ENCODE measurements at places on chromosomes 6 and 20.

DNA sequence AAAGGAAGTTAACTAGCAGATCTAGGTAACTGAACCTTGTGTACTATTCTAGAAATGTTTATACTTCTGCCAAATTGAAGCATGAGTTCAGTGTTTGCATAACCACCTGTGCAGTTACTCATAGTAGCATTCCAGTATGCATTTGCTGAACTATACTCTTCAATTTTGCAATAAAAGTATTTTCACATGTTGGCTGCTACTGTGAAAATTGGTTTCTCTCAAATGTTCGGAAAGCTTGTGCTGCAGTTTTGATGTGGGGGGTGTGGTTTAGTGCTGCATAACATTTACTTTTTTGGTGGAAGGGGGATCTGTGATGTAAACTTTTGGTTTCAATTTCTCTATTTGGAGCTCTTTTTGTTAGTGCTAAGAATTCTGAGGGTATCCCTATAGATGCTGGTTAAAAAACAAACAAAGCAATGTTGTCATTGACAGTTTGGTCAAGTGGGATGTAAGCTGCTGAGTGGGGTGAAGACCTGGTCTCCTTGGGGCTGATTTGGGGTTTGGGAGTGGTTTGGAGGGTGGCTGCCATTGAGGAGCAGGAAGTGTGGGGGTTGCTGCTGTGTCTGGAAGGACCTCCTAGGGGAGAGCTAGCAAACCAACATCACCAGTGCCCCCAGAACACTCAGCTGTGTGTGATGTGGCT lies 87.8 kb downstream of the CARMIL1 start:
- no peak for DNase-seq

DNA sequence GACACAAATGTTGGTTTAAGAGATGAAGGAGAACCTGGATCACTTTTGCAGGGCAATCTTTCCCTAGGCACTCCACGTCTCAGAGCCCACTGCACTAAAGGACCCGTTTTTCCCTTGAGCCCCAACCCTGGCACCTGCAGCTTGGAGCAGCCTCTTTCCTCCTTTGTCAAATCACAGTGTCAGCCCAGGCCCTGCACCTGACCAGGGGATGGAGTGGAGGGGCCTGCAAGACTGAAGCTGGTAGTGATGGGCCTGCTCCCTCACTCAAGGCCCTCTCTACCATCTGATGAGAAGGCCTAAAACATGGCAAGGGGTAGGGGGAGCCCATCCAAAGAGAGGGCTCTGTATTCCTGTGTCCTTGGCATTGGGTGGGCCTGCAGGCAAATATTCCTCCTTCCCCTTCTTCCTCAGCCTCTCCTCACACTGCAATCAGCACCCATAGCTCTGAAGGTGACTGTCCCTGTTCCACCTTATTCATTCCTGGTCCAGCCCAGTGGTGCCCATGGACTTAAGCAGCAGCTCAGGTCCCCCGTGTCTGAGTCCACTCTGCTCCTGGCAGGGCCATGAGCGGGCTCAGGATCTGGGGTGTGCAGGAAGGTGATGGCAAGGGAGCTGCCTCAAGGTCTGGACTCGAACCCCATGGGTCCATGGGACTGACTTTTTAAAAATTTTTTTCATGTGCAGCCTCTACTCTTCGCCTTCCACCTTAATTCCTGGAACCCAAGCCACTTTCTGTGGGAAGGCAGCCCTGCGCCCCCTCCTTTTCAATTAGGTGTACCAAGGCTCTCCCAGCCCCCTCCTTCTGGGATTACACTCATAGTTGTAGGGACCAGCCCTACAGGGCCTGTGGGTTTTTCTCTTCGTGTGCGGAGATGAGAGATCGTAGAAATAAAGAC lies 6.7 kb downstream of the RAET1G start:
- DNase-seq, result no peak

GRCh38 chr6:52491203-52492069 lies 71.3 kb downstream of the EFHC1 start:
- DNase-seq, result no peak

- DNase-seq, result no peak
Measured at GRCh38 chr20:58717278-58718091, 24.9 kb downstream of the NPEPL1 start.

GRCh38 chr6:29525311-29525639 lies 34.3 kb downstream of the UBD start:
- no peak for DNase-seq

- DNase-seq, result no peak
Measured at GRCh38 chr20:60246751-60247150, 288.5 kb downstream of the CDH26 start.

DNA sequence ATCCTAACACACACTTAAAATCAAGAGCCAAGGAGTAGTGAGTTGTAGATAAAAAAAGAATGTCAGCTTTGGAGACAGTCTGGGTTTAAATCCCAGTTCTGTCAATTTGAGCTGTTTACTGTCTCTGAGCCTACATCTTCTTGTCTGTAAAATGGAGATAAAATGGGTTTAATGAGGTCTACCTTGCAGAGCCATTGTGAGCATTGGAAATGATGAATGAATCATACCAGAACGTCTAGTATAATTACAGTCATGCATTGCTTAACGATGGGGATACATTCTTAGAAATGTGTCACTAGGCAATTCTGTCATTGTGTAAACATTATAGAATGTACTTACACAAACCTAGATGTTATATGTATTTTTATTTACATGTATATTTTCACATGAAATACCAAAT lies 17.6 kb upstream of the SGK2 start:
- no peak for DNase-seq

DNA sequence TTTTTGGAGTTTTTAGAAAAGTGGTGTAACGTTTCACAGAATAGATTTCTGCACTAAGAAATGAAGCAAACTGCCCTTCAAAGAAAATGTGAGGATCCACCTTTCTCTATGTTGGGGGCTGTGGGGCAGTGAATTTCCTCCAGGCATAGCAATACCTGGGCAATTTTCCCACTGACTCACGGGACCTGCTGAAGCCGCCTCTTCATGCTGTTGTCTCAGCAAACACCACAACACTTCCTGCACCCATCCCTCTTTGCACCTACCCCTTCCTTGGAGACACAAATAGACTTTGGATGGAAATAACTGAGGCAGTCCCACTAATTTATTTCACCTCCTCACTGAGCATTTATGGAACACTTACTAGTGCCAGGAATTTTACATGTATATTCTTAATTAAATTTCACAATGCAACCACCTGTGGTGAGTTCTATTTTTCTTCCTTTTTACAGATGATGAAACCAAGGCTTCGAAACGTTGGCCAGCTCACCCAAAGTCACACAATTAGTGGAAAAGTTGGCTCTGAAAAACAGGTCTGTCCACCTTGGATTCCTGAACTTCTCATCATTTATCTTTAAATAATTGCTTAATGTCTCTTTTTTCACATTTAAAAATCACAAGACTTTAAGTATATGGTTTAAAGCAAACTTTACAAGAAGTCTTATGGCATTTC lies 17.2 kb upstream of the ADGRF1 start:
- no peak for DNase-seq

- peak; percentile 55 for DNase-seq
Measured at GRCh38 chr20:38759106-38759505, 10.8 kb downstream of the ACTR5 start.

- DNase-seq, result peak; percentile 75
Measured at GRCh38 chr6:26520237-26520849, 17.8 kb upstream of the HMGN4 start.

Data from pons (tissue), 1 donor.